ENCODE measurements at places on chromosomes 7 and 10.

DNA sequence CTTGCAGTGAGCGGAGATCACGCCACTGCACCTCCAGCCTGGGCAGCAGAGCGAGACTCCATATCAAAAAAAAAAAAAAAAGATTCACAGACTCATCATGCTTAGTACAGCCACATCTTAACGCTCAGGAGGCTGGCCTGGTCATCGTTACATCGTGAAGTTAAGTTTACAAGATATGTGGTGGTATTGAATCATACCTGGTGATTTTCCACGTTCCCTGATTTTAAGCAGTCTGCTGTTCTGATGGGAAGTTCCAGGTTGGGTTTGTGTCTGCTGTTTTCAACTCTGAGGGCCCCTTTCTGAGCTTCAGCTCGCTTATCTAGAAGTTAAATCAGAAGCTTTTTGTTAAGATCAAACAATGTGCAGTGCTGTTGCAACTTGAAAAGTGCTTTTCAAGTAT, 6.9 kb downstream of the PPP2R2D start:
- DNase-seq: no peak

DNA sequence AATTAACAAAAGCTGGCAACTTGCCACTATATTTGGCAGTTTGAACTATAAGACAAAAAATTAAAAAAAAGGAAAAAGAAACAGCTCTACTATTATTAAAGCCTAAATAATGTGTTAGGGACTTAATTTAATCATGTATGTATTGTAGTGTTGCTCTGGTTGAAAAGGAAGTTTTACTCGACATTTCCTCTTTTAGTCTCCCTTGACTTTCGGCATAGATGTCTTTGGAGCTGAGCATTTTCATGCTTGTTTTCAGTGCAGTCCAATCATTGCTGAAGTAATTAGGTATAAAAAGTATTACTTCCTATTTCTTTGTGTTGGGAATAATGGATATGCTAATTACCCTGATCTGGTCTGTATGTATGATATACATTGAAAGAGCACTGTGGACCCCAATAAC, 216.8 kb upstream of the KLF6 start:
- peak; percentile 43 for DNase-seq

DNA sequence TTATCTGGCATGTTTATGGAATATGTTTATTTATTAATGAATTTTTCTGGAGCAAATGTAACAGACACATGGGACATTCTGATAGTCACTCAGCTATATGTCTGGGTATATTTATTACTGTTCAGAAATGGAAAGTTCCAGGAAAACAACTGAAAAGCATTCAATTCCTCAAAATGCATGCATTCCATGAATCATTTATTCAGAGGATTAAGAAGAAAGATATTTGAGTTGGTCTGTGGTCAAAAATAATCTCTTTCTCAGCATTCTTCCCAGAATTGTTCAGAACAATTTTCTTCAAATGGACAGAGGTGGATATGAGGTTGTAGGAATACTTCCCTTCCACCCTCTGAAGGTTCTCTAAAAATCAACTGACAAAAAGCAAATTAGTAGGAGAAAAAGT, 97.6 kb upstream of the ITGB1 start:
- DNase-seq: no peak

- no peak for DNase-seq
These were observed 44.0 kb upstream of the TMEM243 start for GRCh38 chr7:87263537-87263936.

- peak; percentile 48 for DNase-seq
These were observed 120.1 kb downstream of the WDFY4 start for GRCh38 chr10:48804740-48805182.

DNA sequence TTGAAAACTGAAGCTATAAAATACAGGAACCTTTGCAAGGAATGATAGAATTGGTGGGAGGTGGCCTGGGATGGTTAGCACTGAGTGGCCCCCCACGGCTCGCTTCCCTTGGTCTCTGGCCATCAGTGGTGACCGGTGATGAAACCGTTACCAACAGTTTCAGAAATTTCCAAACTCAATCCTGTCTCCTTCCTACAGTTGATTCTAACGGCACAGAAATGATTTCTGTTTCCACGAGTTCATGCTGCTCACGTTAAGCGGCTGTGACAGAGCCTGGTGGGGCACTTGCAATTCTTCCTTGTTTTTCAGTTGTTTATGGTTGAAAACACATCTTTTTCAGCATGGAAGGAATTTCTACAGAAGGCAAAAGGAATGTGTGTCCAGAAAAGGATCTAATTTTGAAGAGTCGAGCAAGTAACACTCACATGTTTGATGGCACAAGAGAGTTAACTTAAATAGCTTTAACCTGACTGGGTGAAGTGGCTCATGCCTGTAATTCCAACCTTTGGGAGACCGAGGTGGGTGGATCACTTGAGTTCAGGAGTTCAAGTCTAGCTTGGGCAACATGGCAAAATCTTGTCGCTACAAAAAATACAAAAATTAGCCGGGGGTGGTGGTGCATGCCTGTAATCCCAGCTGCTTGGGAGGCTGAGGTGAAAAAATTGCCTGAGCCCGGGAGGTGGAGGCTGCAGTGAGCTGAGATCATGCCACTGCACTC, 100.1 kb downstream of the DNAJB6 start:
- DNase-seq: no peak

DNA sequence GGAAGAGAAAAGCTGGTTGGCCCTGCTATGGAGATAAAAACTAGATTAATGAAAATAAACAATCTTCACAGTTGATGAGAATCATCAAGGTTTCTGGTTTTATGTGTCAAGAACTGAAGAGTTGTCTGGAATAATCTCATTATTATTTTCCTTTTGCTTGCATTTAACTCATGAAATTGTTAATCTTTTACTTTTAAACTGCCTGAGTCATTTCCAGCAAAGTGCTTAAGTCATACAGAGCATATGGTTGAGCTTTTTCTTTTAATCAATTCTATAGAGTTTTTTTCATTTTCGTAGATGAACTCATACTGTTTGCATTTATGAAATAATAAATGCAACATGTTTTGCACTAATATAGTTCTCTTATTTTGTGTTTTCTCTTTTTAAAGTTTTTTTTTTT, 747.9 kb downstream of the NXPH1 start:
- no peak for DNase-seq

GRCh38 chr10:11255796-11256444, 238.2 kb downstream of the CELF2 start:
- DNase-seq: peak; percentile 8

DNA sequence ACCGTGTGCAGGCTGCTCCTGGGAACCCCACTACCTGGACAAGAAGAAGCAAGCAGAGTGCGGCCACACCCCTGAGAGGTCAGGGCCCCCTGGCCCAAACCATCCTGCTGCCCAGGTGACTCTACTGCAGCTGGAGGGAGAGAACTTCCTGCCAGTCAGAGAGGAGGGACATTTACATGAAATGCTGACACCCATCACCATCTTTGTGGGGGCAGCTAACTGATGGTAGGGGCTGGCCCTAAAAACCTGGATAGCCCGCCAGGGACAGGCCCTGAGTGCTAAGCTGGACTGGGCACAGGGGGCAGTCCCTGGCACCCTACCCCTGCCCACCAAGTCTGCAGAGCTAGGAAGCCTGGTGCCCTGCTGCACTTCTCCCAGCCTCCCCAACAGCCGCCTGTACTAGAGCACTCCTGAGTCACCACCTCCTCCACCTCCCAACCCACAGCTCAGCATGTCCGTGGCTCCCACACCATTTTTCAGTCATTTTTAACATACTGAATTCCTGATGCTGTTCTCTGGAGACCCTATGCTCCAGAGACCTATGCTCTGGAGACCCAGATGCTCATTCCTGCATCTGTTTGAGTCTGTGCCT, 27.5 kb downstream of the DPCD start:
- no peak for DNase-seq

DNA sequence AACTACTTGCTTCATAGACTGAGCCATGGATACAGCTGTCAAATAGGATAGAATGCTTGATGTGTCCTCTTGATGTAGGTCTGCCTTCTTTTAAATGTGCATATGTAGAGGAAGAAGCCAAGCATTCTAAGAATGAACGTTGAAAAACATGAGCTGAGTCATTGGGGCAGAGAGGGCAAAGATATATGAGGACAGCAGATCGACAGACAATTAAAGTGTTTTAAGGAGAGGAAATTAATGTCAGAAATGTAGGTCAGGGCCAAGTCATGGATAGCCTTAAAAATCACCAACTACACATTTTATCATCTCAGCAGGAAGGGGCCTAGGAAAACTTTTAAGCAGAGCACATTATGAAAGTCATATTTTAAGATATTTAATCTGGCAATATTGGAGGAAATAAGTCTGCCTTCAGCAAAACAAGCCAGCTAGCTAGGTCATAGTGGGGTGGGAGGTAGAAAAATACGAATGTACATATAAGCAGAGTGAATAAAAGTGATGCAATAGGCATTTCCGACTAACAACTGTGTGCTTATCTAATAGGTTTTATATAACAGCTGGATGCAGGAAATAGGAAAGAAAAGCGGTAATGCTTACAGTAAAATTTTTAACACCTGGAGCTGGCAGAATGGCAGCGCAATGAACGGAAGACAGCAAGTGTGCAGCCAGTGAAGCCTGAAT, 638.3 kb upstream of the TPK1 start:
- DNase-seq: no peak

GRCh38 chr10:100886091-100886490, 26.7 kb upstream of the SLF2 start:
- DNase-seq: no peak

- peak; percentile 73 for DNase-seq
These were observed at the start of gene PAOX for GRCh38 chr10:133379152-133379800. TSS of gene PAOX (plus strand) at chr10:133379262. CDS start at chr10:133379317, 55 bp downstream.
